PC-9 (cell line): ENCODE measurements at places on chromosomes 12 and 14. TPM values are rescaled to one million over a fixed set of nuclear protein-coding genes. Genes with fewer than 3 reads are reported as not detected.

KRT6A gene
- 55.9 and 87.5 TPM in 2 replicates for total RNA-seq

POTEM gene
- not detected in 2 replicates for total RNA-seq

DNA sequence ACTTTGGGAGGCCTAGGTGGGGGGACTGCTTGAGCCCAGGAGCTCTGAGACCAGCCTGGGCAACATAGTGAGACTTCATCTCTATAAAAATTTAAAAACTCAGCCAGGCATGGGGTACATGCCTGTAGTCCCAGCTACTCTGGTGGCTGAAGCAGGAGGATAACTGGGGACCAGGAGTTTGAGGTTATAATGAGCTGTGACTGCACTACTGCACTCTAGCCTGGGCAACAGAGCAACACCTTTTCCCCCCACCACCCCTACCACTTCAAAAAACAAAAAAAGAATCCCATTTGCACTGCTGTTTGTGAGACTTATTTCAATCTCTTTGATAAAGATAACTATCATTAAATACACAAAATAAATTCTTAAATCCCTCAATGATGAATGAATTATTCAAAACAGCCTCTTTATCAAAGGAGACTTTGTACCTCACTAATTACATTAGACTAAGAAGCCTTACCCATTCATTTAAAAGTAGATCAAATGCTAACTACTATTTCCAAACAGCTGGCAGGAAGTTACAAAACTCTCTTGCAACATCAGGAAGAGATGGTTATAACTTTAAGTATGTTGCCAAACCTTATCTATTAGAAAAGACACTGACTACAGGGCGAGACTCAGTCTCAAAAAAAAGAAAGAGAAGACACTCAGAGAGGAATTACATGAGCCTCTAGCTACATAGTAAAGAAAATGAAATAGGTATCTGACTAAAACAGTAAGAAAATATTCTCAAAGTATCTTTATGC lies 14.7 kb downstream of the BLTP3B start:
- DNase-seq = no peak
- H3K27me3 ChIP-seq = no peaks in the 10 kb centered on the region
- H3K4me1 ChIP-seq = peaks cover 18% of the 10 kb centered on the region
- no peaks in the 10 kb centered on the region for H3K36me3 ChIP-seq
- H3K4me3 ChIP-seq = no peak overlapping the region
- 0 out of 2 replicates have a peak overlapping the region, but pooled peaks have one; percentile 14 for H3K27ac ChIP-seq

GRCh38 chr12:14450479-14450878 lies 85.0 kb downstream of the ATF7IP start:
- H3K4me3 ChIP-seq = no peak overlapping the region
- no peaks in the 10 kb centered on the region for H3K27me3 ChIP-seq
- H3K36me3 ChIP-seq = peaks cover 44% of the 10 kb centered on the region

- no peaks in the 10 kb centered on the region for H3K36me3 ChIP-seq
- no peaks in the 10 kb centered on the region for H3K4me1 ChIP-seq
- H3K27ac ChIP-seq = no peak overlapping the region
These were observed 30.4 kb upstream of the SIX1 start for GRCh38 chr14:60679566-60680258.

- H3K27ac ChIP-seq = no peak overlapping the region
- no peaks in the 10 kb centered on the region for H3K4me1 ChIP-seq
- H3K4me3 ChIP-seq = no peak overlapping the region
- H3K36me3 ChIP-seq = no peaks in the 10 kb centered on the region
These were observed 262.4 kb upstream of the RMST start for GRCh38 chr12:97200181-97200580.

DNA sequence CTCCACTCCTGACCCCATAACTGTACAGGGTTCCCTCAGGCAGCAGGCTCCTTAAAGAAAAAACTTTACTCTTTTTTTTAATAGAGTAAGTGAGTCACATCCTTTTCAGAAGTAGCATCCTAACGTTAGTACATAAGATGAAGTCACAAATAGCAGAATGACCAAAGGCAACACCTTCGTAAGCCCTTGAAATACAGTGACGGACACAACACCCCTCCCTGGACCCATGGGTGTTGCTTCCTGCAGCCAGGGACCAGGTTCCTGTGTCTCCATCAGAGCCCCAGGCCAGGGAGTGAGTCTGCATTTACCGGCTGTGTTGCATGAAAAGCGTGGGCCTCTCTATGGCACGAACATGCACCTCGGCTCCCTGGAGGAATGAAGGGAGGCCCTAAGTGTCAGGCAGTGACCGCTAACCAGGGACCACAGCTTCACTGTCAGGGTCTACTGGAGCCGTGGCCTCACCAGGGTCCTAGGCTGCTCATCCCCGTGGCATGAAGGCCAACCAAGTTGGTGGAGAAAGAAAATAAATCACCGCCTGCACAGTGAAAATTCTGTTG lies 340.0 kb upstream of the SFSWAP start:
- H3K27me3 ChIP-seq = peaks cover 57% of the 10 kb centered on the region
- DNase-seq = no peak
- H3K27ac ChIP-seq = no peak overlapping the region
- no peak overlapping the region for H3K4me3 ChIP-seq
- no peaks in the 10 kb centered on the region for H3K4me1 ChIP-seq

DNA sequence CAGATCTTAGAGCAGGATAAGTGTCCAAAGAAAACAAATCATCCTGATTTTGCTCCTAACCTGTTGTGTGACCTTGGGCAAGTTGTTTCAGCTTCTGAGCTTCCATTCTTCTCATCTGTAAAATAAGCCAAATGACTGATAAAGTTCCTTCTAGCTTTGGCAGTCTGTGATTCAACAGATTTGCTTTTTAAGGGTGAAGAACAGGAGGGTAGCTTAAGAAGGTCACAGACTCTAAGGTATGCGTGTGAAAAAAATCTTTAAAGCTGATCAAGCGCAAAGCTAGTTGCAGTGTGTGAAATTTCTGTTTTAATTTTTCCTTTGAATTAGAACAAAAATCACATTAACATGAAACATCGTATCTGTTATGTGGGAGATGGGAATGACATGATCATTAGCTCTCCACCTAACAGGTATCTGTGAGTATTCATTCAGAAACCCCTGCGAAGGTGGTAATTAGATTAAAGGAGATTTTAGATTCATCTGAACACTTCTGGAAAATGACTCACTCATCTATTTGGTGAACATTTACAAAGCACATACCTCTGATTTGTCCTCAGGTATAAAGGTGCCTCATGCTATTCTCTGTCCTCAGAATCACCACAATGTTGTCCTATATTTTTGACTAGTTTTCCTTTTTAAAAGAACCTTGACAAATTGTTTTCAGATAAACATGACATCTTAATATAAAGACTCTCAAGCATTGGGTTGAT lies 131.9 kb upstream of the CPM start:
- no peak overlapping the region for H3K4me3 ChIP-seq
- no peak overlapping the region for H3K27ac ChIP-seq
- no peaks in the 10 kb centered on the region for H3K36me3 ChIP-seq

CEBPE gene
- total RNA-seq = not detected in 2 replicates

DNA sequence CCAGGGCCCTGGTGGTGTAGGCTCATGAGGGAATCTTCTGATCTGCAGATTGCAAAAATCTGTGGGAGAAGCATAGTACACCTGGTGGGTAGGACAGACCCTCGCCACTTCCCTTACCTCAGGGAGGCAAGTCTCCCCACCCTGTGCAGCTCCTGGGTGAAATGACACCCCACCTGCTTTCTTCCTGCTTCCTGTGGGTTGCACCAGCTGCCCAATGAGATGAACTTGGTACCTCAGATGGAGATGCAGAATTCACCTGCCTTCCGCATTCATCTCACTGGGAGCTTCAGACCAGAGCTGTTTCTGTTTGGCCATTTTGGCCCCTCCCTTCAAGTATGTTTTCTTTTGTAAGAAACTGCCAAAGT lies 4.7 kb downstream of the CLEC2D start:
- no peaks in the 10 kb centered on the region for H3K27me3 ChIP-seq
- no peaks in the 10 kb centered on the region; the same call in 1 of the 2 replicates for H3K36me3 ChIP-seq
- peaks cover 35% of the 10 kb centered on the region for H3K4me1 ChIP-seq
- peak overlapping the region; percentile 79 for H3K27ac ChIP-seq

SYNDIG1L gene
- 0.38 and 0.52 TPM in 2 replicates for total RNA-seq

GRCh38 chr12:4960030-4960429 lies 50.3 kb downstream of the KCNA1 start:
- H3K4me1 ChIP-seq = no peaks in the 10 kb centered on the region
- H3K27me3 ChIP-seq = peaks cover 92% of the 10 kb centered on the region
- no peak overlapping the region for H3K27ac ChIP-seq
- no peak for DNase-seq
- no peaks in the 10 kb centered on the region for H3K36me3 ChIP-seq
